NCI-H2029 treated with DMSO at 0.1 percent for 48 hours (cell line): ENCODE measurements at places on chromosomes 1 and 21.
A peak's percentile ranks its signal among the peaks of the same experiment; 100 is the strongest.

- DNase-seq = no peak
These were observed 88.8 kb downstream of the DESI2 start for GRCh38 chr1:244741692-244742091.

GRCh38 chr1:154419620-154420571 is 14.8 kb downstream of the IL6R start:
- DNase-seq = no peak

DNA sequence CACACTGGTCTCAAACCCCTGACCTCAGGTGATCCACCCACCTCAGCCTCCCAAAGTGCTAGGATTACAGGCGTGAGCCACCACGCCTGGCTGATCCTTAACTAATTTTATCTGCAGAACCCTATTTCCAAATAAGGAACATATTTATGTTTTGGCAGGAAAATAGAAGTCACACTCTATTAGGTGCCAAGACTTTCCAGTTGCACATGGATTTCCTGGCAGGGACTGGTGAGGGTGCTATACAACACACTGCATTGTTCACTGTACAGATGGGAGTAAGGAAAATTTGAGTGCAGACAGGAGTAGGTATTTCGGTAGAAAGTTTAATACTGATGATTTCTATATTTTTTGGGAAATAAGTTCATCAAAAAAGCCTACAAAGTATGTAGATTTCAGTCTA is 605.3 kb upstream of the B3GALT2 start:
- no peak for DNase-seq

GRCh38 chr1:244335456-244335855 is 116.3 kb downstream of the ADSS2 start:
- DNase-seq = no peak

DNA sequence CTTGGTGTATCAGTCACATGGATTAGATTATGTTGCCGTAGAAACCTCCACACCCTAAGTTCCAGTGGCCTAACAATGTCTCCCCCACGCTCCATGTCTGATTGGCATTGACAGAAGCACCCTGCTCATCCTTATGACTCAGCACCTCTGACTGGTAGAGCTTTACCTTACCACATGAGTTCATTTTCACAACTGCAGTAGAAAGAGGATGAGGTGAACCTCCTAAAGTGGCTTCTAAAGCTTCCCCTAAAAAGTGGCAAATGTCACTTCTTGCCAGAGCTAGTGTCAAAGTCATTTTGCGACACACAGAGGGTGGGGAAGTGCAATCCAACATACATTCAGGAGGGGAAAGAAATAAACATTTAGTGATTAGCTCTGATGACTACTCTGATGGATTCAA is 30.6 kb upstream of the LYPD8 start:
- no peak for DNase-seq

DNA sequence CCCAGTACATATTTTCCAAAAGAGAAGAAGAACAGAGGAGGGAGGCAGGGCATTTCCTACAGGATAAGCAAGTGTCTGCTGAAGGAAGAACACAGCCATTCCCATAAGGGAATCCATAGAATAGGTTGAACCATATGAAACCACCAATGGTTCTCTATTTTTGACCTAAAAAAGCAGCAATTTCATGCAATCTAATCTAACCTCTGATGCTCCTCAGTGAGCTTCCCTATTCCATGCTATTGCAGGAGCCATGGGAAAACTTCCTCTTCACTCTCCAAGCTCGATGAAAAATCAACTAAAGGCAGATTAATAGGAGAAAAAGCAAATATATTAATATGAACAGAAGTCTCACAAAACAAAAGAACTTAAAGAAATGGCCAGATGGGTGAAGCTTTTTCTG is 50.5 kb downstream of the SIPA1L2 start:
- no peak for DNase-seq

DNA sequence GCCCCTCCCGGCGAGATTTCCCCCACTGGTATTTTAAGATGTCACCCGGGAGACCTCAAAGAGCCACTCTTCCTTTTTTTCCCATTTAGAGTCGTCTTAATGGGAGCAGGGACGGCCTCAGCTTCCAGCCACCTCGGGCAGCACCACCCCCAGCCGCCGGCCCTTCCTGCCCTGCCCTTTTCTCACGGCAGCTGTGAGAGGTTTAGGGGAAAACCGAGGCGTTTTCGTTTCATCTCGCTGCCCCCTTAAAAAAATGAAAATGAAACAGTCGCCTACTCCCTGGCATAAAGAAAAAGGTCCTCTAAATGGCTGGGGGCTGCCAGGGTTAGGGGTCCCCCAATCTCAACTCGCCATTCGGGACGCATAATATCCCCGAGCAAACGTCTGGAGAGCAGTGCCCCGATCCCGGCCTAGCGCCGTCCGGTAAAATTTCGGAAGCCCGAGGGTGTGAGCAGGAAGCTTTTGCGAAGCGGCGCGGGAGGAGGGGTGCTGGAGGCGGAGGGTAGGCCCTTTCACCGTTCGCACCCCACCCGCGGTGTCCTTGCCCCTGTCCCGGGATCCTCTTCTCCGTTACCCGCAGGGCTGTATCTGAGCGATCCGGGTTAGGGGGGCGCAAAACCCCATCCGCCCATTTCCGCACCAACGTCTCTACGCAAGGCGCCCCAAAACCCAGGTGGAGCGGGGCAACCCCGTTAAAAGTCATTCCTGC is 1.2 kb downstream of the RUNX3 start:
- DNase-seq = no peak

DNA sequence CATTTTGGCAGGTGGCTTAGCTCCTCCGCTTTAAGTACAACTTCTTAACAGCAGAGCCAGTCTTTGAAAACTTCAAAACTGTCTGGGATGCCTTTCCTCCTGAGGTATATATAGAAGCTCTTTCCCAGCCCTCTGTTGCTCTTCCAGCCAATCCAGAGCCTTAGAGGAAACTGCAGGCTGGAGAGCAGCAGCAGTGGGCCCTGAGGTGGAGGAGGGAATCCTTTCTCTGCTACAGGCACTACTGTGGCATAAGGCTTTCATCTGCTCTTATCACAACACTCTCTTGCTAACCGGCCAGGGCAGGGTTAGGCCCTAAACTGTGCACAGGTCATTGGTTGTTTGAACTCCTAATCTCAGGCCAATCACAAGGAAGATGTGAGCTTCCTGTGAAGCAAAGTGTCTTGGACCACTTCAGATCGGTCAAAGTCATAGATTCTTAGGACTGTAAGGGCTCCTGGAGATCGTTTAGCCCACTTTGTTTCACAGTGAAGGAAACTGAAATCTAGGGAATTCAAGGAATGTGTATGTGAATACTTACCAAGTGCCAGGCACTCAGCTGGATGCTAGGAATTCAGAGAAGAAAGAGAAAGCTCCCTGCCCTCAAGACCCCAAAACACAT is at the start of gene RGS5:
RGS5 (minus strand) TSS at position 84 of the 619 bp plus-strand sequence; CDS start at position 3, 81 bp downstream.
- DNase-seq = no peak

DNA sequence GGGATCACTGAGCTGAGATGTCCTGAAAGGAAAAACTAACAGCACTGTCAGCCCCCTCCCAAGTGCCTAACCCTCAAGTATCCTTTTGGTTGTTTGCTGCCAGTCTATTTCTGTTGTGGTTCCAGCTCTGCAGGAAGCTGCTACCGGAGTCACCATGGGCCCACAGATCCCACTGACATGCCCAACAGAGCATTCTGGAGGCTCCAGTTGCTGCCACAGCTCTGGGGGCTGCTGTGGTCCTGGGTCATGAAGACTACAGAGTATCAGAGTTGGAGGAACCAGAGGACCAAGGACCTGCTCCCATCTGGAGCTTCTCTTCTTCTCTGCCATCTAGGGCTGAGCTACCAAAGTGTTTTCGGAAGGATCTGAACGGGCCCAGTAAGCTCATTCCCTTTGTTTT is 910 bp downstream of the LCE3A start:
- DNase-seq = no peak

- DNase-seq = no peak
These were observed 577.7 kb downstream of the MRPL39 start for GRCh38 chr21:25029580-25029979.

GRCh38 chr1:231410036-231410612 is 12.0 kb downstream of the EGLN1 start:
- DNase-seq = no peak

DNA sequence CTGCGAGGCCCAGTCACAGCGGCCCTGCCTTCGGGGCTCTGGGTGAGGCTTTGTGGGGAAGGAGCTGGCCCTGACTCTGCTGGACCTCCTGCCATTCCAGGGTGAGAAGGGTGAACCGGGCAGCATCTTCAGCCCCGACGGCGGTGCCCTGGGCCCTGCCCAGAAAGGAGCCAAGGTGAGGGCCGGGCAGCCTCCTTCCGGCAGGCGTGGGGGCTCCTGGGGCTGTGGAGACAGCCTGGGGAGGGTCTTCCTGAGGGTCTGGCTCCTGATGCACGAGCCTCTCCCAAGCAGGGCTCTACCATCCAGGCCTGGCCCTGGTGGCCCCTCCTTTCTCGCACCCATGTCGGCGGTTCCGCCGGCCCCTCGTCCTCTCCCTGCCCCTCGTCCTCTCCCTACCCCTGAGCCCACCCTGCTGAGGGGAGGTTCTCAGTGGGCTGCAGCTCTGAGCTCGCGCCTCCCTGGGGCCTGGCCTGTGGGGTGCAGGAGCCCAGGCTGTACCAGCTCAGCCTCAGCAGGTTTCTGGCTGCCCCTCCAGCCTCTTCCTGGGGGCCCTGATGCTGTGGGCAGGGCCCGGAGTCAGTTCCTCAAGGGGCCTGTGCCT is 48.7 kb downstream of the SLC19A1 start:
- DNase-seq = no peak

DNA sequence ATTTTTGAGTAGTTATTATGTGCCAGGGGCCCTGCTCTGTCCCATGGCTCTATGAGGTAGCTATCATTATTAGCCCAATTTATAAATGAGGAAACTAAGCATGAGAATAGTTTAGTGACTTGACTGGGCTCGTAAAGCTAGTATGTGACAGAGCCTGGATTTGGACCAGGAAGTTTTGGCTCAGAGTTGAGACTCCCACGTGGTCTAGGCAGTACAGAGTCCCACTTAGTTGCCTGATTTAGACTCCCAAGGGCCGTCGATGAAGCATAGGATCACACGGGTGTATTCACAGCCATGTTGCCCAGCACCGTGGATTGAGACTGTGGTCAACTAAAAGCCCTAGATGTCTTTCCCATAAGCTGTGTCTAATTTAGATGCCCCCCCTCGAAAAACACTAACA is 81.7 kb downstream of the DDX20 start:
- DNase-seq = no peak

DNA sequence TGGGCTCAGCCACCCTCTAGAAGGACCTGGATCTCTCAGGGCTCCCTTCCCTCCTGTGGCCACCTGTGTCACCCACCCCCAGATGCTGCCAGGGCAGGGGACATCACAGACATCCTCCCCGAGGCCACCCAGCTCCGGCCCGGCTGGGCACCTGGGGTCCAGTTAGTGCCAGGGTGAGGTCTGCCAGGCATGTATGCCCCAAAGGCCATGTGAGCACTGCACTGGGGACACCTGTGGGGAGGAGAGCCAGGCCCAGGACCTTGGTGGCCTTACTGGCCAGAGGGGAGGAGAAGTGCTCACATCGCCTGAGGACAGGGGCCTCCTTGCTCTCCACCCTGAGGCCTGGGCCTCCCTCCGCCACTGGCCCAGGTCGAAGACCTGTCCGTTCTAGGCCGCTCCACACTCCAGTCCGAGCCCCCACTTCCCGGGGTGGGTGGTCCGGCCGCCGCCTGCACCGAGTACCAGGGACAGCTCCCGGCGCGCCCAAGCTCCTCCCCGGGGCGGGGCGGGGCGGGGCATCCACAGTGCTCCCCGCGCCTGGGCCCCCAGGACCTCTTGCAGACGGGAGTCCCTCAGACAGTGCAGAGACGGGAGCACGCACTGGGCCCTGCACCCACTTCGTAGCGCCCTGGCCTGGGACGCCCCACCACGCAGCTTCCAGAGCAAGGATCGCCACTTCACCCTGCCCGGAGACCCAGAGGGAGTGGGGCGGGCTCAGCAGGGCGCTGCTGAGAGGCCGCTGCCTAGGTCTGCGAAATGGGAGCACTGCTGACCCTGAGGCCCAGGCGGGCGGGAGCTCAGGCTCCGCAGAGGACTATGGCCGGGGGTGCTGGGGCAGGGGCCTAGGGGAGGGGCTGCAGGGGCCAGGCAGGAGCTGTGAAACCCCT is 34.3 kb upstream of the CCDC27 start:
- DNase-seq = no peak

GRCh38 chr1:3922201-3922725 is 22.2 kb upstream of the C1orf174 start:
- no peak for DNase-seq

- DNase-seq = no peak
These were observed 844 bp upstream of the MEAF6 start for GRCh38 chr1:37515185-37516034.

DNA sequence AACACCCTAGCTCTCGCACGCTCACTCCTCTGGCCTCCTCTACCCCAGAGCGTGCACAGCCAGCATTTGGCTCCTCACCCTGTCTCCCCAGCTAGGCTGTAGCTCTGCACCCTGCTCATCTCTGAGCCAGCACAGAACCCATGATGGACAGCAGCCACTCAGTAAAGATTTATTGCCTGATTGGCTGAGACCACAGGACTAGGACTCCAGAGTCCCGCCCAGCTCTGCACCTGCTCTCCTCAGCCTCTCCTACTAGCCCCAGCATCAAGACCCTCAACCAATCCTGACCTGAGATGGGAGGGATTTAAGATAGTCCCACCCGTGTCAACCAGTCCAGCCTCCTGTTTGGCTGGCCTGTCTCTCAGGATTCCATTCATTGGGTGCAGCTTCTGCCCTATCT is 9.3 kb downstream of the C1QB start:
- no peak for DNase-seq

- DNase-seq = no peak
These were observed 92.0 kb downstream of the MIS18A start for GRCh38 chr21:32186804-32187203.

DNA sequence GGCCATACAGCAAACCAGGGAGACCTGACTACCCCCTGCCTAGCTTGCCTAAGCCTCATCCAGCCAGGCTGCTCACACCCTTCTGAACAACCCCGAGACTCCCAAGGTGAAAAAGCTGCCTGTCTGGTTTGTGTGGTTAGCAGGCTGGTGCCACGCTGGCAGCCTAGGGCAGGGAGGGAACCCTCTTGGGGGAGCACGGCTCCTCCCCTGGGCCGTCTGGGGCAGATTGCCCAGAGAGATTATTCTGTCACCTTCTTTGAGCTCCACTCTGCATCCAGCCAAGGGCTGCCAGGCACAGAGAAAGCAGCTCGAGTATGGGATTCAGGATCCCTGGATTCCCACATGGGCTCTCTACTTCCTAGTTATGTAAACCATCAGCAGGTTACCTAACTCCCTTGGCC is 27.5 kb upstream of the TCEA3 start:
- peak; percentile 28 for DNase-seq

GRCh38 chr1:113508364-113509164 is 118.2 kb downstream of the MAGI3 start:
- DNase-seq = no peak

DNA sequence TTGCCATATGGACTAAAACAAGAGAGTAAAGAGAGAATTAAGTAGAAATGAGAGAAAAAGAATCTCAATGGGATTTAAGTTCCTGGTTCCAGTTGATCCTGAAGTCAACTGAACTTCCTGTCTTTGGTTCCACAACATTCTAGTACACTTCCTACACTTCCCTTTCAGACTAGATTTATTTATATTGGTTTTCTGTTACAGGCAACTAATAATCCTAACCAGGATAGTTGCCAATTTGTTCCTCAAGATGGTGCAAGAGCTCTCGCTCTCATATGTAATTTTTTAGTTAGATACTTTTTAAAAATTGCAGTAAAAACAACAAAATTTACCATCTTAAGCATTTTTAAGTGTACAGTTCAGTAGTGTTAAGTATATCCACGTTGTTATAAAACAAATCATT is 28.8 kb upstream of the TRIM45 start:
- DNase-seq = no peak

- DNase-seq = peak; percentile 24
These were observed 38.1 kb downstream of the SLC44A3 start for GRCh38 chr1:94858276-94858675.
